RWPE1 (cell line): ENCODE measurements at places on chromosomes 4 and X.

- DNase-seq, result no peak
Measured at GRCh38 chrX:129512409-129512808, 10.9 kb downstream of the SMARCA1 start.

DNA sequence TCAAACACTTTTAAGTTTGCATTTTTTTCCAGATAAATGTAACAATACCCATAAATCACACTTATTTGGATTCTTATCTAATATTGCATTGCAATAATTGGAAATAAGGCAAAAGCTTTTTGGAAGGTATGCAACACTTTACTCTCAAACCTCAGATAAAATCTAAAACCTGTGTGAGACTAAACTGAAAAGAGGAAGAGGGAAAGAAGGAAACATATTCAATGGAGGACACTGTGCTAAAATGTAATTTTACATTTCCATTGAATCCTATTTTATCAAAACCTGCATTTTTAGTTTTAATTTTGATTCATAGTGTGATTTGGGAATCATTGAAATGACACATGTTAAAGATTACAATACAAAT, 99.4 kb downstream of the HPGD start:
- DNase-seq, result no peak

DNA sequence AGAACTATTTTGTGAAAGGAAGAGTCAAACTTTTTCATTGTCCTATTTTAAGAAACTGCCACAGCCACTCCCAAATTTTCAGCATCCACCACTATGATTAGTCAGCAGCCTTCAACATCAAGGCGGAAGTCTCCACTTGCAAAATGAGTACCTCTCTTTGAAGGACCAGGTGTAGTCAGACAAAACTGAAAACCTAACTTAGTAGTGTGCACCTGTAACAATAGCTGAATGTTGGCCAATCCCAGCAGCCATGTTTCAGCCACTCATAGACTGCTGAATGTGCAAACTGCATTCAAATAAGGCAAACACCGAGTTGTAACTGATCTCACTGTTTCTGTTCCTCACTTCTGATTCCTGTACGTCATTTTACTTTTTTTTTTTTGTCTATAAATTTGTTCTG, 341.1 kb downstream of the IL15 start:
- DNase-seq, result no peak

DNA sequence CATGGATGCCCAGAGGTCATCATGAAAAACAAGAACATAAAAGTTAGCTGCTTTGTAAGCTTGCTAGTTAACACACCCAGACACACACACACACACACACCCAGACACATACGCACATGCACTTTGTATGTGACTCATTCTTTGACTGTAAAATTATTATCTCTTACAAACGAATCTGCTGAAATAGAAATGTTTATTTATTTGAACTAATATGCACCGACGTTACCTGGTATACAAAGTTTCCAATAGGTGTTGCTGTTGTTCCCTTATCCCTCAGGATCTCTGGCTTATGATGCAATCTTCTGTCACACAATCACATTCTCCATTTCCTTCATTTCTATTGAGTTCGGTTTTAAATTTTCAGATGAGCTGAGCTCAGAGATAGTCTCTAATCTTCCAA, 209.3 kb downstream of the PTTG2 start:
- no peak for DNase-seq

- DNase-seq, result no peak
Measured at GRCh38 chr4:4857809-4858508, 1.5 kb upstream of the MSX1 start.

GRCh38 chr4:139535871-139536234, 20.2 kb downstream of the SETD7 start:
- DNase-seq, result no peak

GRCh38 chr4:26081795-26082498, 167.9 kb downstream of the SMIM20 start:
- peak; percentile 35 for DNase-seq

- no peak for DNase-seq
Measured at GRCh38 chr4:184812199-184812542, 13.6 kb downstream of the ACSL1 start.

DNA sequence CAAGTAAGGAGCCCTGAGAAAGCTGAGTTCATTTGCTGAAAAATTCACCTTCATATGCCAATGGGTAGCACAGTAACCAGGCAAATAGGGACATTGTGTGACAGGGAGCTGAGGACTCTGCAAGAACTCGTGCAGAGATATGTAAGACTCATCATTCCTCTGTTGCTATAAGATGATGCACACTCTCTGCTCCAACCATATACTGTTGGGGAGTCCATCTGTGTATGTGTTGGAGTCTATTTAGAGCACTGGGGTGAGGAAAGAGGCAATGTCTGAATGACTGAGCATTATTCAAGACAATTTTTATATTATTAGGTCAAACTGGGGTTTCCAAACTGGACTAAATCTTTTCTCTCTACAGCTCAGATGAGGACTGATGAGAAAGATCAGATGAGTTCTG, 100.4 kb downstream of the QRFPR start:
- DNase-seq, result no peak

DNA sequence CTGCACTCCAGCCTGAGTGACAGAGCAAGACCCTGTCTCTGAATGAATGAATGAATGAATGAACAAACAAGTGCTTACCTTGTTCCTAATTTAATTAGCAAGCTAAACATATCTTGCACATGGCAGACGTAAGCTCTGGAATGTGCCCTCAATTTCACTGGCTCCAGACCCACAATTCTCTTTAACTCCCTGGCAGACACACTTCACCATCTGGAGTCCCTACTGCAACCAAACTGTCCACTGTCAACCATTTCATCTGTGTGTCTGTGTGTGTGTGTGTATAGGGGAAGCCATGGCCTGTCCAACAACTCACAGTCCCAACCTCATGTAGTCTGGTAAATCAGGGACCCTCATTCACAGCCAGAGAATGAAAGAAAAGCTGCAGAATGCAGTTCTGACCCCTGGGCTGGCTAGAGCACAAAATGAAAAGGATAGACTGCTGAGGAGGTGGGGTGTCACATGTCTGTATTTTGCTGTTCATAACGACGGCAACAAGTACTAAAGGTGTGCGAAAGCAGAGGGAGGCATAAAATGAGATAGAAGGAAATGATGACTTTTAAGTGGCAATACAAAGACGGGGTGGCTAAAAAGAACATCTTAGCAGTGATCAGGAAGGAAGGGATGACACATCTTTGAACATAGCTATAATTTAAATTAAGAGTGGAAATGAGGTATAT, 114.1 kb downstream of the TSPAN5 start:
- DNase-seq, result no peak

DNA sequence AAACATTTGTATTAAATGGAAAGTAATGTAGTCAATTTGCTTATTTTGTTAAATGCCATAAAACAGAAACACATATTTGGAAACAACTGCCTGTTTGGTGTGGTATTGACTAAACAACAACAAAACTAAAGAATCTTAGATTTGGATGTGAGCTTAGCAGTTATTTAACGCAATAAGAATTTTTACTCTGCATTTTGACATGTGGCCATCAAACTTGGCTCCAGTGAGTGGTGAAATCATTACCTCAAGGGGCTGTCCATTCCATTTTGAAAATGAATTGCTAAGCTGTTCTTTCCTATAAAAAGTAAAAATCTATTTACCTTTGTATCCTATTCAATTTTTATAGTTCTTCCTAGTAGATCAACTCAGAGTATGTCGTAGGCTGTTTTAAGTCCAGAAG, 84.2 kb downstream of the DKK2 start:
- DNase-seq, result no peak

DNA sequence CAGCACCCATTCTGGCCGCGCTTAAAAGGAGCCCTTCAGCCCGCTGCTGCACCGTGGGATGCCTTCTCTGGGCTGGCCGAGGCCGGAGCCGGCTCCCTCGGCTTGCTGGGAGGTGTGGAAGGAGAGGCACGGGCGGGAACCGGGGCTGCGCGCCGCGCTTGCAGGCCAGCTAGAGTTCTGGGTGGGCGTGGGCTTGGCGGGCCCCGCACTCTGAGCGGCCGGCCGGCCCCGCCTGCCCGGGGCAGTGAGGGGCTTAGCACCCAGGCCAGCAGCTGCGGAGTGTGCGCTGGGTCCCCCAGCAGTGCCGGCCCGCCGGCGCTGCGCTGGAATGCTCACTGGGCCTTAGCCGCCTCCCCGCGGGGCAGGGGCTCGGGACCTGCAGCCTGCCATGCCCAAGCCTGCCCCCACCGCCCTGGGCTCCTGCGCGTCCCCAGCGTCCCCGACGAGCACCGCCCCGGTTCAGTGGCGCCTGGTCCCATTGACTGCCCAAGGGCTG, 111.3 kb downstream of the PCDH18 start:
- no peak for DNase-seq

DNA sequence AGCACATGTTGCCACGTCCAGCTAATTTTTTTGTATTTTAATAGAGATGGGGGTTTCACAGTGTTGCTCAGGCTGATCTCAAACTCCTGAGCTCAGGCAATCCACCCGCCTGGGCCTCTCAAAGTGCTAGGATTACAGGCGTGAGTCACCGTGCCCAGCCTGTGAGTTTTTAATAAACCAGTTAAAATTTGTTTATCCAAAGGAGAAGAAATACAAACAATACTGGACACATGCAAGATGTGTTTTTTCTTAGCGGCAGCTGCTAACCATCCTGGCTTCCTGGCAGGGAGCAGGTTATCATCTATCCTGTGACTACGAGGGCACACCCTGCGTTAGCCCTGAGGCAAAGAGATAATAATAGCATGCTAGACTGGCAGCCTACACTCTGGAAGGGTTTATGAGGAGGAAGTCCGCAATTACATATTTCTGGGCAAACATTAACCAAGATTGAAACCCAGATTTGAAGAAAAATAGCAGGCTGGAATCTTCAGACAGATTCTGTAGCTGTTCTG, 191.4 kb downstream of the SPRY1 start:
- DNase-seq, result peak; percentile 54

- peak; percentile 16 for DNase-seq
Measured at GRCh38 chr4:54657551-54658251, at the start of gene KIT. Gene KIT, plus strand, starts transcription at chr4:54657957. Its CDS starts 58 bp downstream, at chr4:54658015.

DNA sequence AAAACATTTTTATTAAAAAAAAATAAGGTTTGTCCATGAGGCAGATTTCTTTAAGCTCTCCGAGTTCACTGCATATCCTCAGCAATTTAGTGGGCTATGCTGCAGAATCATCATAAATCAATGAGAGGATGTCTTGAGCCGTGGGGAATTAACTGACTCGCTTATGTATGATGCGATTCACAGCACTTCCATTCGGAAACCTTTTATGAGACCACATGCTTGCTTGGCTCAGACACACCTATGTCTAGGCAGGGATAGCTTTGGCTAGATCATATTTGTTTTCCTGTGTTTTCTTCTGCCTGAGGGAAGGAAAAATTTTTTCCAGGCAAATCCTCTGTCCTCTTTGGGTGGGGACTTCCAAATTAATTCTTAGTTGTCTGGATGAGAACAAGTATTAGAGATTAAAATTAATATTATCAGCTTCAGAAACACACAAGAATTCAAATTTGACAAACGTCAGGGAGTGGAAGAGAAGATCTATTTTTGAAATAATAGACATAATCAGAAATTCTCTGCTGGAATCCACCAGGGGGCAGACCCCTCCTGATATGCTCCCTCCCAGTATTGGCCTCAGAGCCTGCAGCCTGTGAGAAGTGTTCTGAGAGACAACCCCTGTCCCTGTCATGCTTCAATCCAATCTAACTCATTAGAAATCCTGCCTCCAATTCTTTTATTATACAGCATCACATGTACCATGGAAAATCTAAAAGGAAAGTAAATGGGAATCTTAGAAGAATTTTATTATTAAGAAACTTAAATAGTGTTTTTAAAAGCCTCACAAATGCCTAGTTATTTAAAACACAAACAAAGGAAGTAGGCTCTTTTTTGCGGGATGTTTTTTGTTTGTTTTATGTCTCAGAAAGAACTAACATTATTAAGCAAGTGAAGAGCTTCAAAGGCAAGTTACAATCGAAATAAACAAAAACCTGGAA, 345.1 kb upstream of the TACR3 start:
- DNase-seq, result peak; percentile 36

GRCh38 chrX:21972721-21973120, 32.2 kb downstream of the SMS start:
- DNase-seq, result no peak

GRCh38 chr4:176274441-176274840, 5.4 kb upstream of the ASB5 start:
- peak; percentile 57 for DNase-seq

GRCh38 chr4:140037353-140038030, 116.5 kb downstream of the MAML3 start:
- DNase-seq, result peak; percentile 61

- DNase-seq, result no peak
Measured at GRCh38 chrX:118615141-118615540, 112.3 kb upstream of the IL13RA1 start.

DNA sequence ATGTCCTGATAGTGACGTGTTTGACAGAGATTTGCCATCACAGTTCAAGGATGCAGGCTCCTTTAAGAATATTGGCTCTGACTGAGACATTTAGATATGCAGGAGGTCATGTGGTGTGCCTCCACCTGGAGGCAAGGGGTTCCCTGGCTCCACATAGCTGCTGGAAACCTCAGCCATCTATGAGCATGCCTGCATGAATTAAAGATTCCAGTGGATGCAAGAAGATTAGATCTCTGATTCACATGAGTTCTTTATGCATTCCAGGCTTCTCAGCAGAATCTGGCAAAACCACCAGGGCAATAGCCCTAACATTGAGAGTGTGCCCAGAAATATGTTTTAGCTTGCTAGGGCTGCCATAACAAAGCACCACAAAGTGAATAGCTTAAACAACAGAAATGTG, 298.5 kb upstream of the AADAT start:
- no peak for DNase-seq

- DNase-seq, result peak; percentile 55
Measured at GRCh38 chr4:8917868-8918783, 46.5 kb upstream of the HMX1 start.

- no peak for DNase-seq
Measured at GRCh38 chrX:98357146-98357545, 1473.4 kb downstream of the RPA4 start.

DNA sequence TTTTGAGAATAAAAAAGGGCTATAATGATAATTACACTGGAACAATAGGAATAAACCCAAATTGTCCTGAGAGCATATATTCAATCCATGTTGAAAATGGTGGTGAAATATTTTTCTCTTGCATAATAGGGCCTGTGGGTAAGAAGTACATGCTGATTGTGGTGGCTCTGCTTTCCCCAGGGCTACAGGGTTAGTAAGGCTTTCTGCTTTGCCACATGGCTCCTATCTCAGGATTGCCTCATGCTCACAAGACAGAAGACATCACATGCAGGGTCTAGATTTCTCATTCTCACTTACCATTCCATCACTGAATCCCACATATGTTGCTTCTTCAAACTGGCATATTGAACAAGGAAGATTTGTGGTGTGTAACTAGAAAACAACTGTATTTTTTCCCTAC, 12.4 kb upstream of the VEGFC start:
- DNase-seq, result no peak

DNA sequence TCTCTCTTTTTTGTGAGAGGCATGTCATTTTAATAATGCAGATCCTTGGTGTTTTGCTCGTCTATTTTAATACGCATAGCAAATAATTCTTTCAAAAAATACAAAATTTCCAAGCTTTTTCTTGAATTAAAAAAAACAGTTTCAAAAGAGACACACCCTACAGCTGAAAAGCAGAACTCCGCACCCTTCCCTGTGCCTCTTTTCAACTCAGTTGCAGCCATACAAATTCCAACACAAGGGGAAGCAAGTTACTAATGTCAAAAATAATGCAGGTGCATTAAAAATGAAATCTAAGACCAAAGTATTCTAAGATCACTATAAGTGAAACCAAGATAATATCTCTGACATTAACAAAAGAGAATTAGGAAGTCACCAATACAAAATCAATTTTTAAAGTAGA, 66.6 kb downstream of the NR3C2 start:
- no peak for DNase-seq

GRCh38 chr4:167183036-167183435, 51.3 kb downstream of the SPOCK3 start:
- DNase-seq, result no peak
